Activated CD4-positive, alpha-beta memory T cell treated with anti-CD3 and anti-CD28 coated beads for 36 hours (primary cell): ENCODE measurements at places on chromosomes 12 and 14.
A peak's percentile ranks its signal among the peaks of the same experiment; 100 is the strongest.

DNA sequence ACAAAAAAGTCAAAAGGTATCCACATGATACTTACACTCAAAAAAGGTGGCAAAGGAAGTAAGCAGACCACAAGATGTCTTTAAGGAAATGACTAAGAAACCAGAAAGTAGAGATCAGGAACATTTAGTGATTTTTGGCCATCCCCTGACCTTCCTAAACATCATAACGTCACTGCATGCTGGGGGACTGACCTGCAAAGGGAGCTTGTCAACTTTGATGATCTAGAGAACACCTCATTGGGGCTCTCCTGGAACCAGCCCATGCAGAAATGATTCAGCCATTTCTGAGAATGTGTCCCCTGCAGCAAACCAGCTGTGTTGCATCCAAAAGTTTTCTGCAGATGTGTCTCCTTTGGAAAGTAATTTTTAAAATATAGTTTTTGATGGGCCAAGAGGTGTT, 152.2 kb upstream of the RASSF8 start:
- peak; percentile 13 for DNase-seq

DNA sequence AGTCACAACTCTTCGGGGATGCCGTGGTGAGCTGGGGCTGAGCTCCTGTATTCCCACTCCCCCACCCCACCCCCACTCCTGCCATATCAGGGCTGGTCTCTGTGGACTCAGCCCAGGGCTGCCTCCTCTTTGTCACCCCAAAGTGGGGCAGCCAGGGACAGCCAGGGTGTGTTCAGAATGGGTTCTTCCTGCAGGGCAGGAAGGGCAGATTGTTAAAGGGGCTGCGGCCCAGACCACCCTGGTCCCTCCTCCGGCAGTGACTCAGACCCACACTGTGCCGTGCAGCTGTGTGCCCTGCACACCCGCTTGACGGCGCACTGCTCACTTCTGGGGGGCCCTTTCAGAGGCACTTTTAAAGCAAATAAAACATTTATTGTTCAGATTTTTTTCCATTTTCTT, 9.3 kb downstream of the SLC48A1 start:
- DNase-seq: no peak

DNA sequence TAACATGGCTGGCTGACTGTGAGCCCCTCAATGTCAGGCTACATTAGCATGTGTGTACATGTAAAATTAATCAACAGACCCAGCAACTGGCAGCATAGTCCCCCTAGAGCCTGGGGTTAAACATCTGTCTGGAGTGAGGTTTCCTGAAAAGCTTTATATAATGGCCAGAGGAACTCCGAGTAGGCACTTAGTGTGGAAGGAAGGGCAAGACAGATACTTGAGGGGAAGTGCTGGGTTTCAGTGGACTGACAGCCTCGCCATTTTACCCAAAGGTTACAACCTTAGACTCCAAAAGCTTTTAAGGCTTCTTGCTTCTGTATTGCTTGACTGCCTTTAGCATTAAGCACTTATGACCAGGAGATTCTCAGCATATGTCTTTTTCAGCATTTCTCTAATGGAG, 430.8 kb downstream of the FLRT2 start:
- DNase-seq: no peak

- no peak for DNase-seq
These were observed 35.9 kb upstream of the FOS start for GRCh38 chr14:75242546-75243273.

- no peak for DNase-seq
These were observed 53.4 kb downstream of the FLRT2 start for GRCh38 chr14:85583380-85583779.

DNA sequence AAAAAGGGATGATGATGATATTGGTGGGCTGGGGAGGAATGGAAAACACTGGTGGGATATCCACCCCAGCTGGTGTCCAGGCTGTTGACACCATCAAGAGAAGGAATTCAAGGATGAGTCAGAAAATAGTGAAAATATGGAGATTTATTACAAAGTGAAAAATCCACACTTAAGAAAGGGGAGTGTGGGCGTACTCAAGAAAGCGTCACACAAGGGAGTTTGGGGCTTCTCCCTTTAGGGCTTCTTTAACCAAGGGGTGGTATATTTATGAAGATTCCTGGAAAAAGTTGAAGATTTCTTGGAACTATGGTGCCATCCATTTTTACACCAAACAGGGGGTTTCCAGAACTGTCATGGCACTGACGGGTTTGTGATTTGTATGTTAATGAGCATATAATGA, 63.1 kb upstream of the ARID2 start:
- DNase-seq: no peak

- no peak for DNase-seq
These were observed 23.7 kb downstream of the ABCD2 start for GRCh38 chr12:39595928-39596327.

DNA sequence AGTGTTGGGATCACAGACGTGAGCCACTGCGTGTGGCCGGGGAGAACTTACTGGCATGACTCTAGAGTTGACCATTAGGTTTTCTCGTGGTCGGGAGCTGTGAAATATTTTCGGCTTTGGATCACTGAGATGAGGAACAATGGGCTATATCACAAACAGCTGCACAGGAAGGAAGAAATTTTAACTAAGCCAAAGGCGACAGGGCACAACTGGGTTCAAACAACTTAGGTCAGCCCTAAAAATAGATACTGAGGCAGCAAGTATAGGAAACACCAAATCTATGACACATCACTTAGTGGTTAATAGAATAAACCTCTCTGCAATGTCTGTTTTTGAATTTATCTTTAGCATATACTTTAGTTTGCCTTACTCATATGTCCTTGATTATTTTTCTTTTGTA, 162.9 kb downstream of the LRIG3 start:
- DNase-seq: no peak

DNA sequence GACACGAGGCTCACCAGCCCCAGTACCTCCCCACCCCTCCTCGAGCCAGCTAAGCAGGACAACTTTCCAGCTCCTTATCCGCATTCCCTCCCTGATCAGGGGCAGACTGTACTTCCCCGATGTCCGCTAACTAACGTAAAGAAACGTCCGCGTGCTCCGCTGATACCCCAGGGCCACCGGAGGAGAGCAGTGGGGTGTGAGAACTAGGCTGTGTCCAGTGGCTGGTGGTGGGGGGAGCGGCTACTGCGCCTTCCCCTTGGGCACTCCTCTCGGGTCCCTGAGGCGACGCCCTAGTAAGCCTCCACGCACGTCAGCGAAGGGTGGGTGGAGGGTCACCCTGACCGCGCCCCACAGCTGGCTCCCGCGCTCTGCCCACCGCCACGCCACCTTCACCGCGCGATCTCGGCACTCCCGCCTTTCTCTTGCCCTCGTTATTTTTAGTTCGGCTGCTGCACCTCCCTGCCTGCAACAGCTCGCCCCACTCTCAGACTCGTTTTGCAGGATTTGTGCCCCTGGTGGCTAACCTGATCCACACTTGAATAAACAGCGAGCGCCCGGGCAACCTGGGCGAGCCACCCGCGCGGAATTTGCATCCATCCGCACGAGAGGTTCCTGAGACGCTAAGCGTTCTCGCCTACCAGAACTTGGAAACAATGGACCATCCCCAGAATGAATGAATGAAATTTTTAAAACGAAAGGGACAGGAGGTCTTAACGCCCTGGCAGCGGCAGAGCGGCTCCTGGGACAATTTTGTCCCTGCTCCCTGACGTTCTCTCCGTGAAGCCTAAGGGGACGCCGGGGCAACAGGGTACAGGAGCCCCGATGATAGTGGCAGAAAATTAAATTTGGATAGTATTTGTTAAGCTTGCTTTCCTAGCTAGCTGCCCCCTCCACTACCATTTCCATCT, 6.9 kb upstream of the BMP4 start:
- peak; percentile 20 for DNase-seq

DNA sequence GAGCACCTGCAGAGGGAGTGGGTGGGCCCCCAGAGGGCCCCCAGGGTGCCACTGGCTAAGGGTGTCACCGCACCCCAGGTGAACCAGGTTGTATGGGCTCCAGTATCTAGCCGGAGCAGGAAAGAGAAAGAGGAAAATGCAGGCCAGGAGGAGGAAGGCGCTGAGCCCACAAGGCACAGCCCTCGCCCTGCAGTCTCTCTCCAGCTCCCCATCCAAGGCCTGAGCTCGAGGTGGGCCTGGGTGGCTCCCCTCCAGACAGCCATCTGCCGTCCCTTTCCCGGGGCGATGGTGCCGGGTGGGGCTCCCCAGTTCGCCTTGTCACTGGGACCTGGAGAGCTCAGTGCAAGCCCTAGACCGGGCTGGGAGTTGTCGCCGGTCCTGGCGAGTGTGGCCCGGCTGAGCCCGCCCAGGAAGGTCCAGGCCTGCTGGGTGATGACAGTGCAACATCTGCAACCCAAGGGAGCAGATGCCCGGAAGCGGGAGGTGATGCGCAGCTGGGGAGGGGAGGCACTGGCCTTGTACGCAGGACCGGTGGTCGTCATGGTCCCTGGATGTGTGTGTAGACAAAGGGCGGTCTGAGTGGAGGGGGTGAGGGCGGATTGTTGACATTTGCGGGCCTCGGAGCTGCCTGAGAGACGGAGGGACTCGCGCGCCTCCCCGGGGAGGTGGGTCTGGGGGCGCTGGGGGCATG, 716 bp downstream of the TMEM179 start:
- DNase-seq: no peak

DNA sequence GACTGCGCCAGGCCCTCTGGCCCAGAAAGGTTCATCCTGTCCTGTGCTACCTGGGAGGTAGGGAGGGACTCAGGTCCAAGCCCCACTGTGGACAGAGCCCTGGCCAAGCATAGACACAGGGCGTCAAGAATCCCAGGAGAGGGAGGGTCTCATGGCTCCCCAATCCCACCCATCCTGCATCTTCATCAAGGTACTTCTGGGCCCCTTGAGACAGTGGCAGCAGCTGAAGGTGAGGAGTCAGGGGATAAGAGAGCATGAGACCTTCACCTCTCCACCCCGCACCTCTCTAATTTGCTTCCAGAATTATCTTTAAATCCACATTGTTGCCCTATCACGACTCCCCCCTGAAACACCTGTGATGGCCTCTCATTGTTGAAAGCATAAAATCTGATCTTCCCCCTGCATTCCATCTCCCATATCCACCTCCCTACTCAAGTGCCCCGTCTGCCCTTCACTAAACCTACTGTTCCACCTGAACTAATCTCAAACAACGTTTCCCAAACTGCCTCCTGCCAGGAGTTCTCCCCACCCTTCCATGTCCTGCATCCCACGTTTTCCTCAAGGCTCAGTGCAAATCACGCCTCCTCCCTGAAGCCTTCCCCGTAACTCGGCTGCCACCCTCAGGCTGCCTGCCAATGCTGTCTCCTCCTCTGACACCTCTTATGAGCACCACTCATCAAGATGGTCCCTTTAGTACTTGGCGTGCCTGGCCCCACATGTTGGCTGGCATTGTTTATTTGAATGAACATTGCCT, 27.1 kb downstream of the KRT18 start:
- no peak for DNase-seq

GRCh38 chr12:74490390-74491064, 47.1 kb upstream of the ATXN7L3B start:
- no peak for DNase-seq

DNA sequence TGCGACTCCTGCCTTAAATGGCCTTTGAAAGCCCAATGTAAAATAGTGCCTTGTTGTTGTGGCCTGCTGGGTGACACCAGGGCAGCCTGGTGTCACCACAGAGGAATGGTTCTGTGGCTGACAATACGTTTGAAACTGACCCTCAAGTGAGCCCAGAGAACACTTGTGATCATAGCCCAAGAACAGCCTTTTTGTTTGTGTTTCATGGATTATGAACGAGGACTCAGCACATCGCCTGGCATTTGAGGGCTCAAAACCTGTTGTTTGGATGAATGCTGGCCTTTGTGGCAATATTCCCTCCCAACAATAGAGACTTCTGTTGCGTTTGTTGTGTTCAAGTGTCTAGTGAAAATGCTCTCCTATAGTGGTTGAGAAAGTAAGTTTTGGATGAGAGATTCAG, 48.5 kb downstream of the TSPAN9 start:
- no peak for DNase-seq

DNA sequence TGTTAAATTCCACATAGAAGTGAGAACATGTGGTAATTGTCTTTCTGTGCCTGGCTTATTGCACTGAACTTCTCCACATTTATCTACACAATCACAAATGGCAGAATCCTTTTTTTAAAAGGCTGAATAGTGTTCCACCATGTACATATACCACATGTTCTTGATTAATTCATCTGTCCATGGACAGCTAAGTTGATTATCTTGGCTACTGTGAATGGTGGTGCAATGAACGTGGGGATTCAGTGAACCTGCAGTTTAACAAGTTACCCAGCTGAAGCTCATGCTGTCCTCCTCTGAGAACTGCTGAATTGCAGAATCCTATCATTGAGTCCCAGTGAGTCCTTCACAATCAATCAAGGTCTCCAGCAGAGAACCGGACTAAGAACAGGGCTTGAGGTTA, 74.9 kb downstream of the TBK1 start:
- DNase-seq: no peak

- DNase-seq: no peak
These were observed 105.3 kb downstream of the PAX9 start for GRCh38 chr14:36766974-36767373.

GRCh38 chr14:22883173-22883976, at the start of gene REM2:
Gene REM2 (plus strand): TSS chr14:22883222. CDS start chr14:22883288, 66 bp downstream.
- no peak for DNase-seq

DNA sequence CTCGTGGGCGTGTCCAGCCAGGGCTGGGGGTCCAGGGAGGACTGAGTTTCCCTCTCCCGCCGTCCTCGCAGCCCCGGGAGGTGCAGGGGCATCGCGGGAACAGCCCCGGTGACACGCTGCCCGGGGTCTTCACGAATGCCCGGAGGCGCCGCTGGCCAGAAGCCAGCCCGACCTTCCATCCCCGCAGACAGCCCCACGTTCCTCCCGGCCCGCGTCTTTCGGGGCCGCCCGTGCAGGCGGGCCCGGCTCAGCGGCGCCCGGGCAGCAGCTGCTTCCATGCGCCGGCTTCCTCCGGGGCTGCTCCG, 827 bp upstream of the TEDC1 start:
- DNase-seq: no peak

- DNase-seq: no peak
These were observed 273.3 kb upstream of the LRIG3 start for GRCh38 chr12:59193476-59194050.

DNA sequence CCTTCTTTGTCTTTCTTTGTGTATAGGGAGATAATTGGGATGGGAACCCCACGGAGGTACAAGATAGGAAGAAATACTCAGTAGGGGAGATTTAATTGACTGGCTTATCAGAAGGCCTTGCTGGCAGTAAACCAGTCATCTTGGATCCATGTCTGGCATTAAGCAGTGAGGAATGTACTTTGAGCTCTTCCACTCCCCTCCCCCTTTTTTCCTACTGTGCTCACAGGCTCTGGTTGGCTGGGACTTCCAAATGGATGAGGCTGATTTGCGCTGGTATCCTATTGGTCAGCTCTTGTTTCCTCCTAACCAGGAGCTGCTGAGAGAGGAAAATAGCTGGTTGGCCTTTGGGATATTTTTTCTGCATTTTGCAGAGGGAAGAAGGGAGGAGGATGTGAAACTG, 24.7 kb downstream of the NGDN start:
- no peak for DNase-seq
